Esophagus mucosa (tissue), 1 donor: ENCODE measurements at places on chromosomes 2 and 18. TPM values are rescaled to one million over a fixed set of nuclear protein-coding genes. Genes with fewer than 3 reads are reported as not detected.

The EVA1A gene
- total RNA-seq = 0.56 TPM

GRCh38 chr18:42574871-42575270 lies 540.6 kb downstream of the RIT2 start:
- no peak for ATAC-seq

DNA sequence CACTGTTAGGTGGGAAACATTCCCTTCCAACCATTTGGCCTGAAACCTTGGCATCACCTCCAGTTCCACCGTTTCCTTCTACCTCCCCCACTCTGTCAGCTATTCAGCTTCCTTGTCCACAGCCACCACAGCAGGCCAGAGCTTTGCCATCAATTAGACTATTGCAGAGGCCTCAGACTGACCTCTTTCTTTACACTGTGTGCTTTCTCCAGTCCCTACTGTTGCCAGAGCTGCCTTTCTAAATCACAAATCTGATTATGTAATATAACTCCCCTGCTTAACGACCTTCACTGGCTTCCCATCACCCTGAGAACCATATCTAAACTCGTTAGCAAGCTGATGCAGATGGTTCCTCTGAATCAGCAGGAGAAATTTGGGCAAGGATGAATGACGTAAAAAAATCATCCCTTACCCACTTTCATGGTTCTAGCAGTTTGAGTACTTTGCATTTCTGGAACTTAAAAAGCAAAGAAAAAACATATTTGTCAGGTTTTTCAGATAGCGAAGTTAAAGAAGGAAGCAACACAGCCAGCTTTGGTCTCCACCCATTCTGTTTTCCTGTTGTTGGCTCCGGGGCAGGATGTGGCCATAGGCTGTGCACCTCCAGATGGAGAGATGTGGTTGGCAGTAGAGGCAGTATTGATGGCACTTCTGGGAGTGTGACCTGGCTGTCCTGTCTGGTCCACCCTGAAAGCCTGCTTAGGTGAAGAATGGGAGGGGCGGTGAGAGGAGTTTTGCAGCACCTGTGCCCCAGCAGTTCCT lies 422.1 kb downstream of the PARD3B start:
- ATAC-seq = no peak

DNA sequence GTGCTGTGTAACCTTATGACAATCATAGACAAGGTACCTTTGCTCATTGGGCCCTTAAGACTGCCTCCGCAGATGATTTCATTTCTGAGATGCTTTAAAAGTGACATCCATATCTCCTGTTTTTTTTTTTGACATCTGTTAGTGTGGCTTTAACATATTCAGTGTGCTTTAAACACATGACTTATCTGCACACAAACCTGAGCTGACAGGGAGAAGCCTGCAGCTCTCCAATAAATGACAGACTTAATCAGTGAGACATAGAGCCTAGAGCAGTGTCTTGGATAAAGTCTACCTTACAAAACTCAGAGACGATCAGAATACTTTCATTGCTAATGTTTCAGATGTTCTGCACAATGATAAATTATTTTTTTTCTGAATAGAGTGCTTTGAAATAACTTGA lies 130.7 kb downstream of the UBE2E3 start:
- ATAC-seq = no peak

- ATAC-seq = no peak
Observed at GRCh38 chr2:69979902-69980807, 18.7 kb upstream of the ASPRV1 start.

GRCh38 chr2:152492911-152493310 lies 157.9 kb downstream of the FMNL2 start:
- no peak for ATAC-seq

The ABCB11 gene
- total RNA-seq = not detected
